ENCODE measurements at places on chromosomes 1 and 21. TPM values are rescaled to one million over a fixed set of nuclear protein-coding genes. Genes with fewer than 3 reads are reported as not detected.
A peak's percentile ranks its signal among the peaks of the same experiment; 100 is the strongest.

MIA3 gene
- 53.9 TPM for total RNA-seq

- H3K36me3 ChIP-seq = no peaks in the 10 kb centered on the region
- DNase-seq = no peak
- H3K27ac ChIP-seq = no peak overlapping the region
These were observed 158.2 kb downstream of the NCAM2 start for GRCh38 chr21:21156397-21156796.

- no peaks in the 10 kb centered on the region for H3K36me3 ChIP-seq
- no peak for DNase-seq
These were observed 674 bp downstream of the BCL10 start for GRCh38 chr1:85275701-85276214.

GRCh38 chr1:203564024-203564423 is 62.6 kb upstream of the ATP2B4 start:
- peaks cover 7% of the 10 kb centered on the region for H3K4me1 ChIP-seq
- DNase-seq = no peak
- H3K36me3 ChIP-seq = no peaks in the 10 kb centered on the region
- no peaks in the 10 kb centered on the region for H3K27me3 ChIP-seq
- no peak overlapping the region for H3K4me3 ChIP-seq

GRCh38 chr1:170749959-170750358 is 86.0 kb downstream of the PRRX1 start:
- no peaks in the 10 kb centered on the region for H3K4me1 ChIP-seq
- no peaks in the 10 kb centered on the region for H3K27me3 ChIP-seq
- DNase-seq = no peak
- no peak overlapping the region for H3K4me3 ChIP-seq

DNA sequence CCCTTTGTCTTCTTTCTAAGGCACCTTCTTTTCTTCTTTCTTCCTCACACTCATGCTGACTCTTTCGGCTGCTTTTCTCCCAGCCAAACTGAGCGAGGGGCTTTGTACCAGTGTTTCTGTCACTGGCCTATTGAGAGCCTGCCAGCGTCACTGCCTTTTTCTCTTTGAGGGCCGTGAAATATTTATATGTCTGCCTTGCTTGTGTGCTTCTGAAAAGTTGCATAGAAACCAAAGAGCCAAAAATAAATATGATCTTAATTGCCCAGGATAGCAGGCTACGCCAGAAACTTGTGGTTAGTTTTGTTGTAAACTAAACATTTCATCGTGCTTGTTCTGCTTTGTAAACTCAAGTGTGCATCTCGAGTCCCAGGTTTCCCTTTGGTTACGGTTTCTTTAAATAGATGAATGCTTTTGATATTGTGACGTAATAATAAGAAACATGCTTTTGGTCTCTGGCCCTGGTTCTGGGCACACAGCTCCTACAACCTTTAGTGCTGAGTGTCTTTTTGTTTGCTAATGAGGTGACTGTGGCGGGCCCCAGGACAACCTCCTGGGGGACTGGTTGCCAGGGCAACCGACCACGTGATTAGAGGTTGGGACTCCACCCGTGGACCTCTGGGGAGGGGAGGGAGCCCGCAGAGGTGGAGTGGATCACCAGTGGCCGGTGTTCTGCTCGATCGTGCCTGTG is 10.8 kb downstream of the SLC37A1 start:
- no peak overlapping the region for H3K4me3 ChIP-seq
- no peaks in the 10 kb centered on the region for H3K4me1 ChIP-seq
- no peaks in the 10 kb centered on the region for H3K27me3 ChIP-seq
- peak overlapping the region; percentile 74 for H3K27ac ChIP-seq
- peaks cover 3% of the 10 kb centered on the region for H3K36me3 ChIP-seq
